ENCODE measurements at places on chromosomes 6 and 20.

DNA sequence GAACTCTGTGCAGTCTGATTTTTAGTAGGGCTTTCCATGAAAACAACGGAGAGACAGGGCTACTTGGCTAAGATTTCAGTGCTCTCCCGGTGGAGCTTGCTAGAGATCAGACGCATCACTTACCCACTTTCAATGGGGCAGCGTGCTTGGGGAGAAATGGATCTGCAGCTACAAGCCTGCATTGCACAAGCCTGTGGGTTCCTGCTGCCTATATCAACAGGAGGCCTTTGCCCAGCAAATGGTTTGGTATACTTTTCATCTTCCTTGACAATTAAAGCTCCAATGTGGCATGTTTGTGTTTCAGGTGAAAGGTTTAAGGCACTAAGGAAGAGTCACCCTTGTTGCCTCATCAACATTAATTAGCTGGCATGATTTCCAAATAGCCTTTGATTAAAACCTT lies 136.0 kb upstream of the FOXQ1 start:
- no peak for DNase-seq

DNA sequence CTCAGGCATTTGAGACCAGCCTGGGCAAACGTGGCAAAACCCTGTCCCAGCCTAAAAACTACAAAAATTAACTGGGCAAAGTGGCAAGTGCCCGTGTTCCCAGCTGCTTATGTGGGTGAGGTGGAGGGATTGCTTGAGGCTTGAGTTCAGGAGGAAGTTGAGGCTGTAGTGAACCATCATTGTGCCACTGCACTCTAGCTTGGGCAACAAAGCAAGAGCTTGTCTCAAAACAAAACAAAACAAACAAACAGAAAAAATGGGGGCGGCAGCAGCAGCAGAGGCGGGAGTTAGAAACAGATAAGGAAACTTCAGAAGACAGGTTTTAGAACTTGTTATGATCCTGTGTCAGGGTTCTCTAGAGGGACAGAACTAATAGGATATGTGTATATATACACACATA lies 49.0 kb downstream of the SCAF8 start:
- no peak for DNase-seq

DNA sequence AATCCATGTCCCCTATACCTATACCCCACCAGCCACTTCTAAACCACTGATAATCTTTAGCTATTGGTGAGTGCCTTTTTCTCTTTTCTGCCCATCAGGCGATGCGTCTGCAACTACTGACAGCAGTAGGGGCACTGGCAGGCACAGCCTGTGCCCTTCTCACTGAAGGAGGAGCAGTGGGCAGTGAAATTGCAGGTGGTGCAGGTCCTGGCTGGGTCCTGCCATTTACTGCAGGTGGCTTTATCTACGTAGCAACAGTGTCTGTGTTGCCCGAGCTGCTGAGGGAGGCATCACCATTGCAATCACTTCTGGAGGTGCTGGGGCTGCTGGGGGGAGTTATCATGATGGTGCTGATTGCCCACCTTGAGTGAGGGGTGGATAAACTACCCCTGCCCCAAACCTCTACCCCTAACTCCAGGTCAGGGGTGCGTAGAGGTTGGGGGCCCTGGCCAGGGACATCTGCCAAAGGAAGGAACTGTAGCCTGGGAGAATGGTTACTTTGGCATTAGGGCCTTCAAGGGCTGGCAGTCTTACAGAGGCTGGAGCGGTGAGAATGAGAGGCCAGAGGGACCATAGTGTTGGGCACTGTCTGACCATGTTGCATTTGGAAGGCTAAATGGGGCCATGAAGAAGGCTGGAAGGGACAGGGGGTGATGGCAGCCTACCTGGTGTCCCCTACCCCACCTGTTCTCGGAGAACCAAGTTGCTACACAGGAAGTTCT lies 851 bp upstream of the HSD17B8 start:
- DNase-seq, result no peak

DNA sequence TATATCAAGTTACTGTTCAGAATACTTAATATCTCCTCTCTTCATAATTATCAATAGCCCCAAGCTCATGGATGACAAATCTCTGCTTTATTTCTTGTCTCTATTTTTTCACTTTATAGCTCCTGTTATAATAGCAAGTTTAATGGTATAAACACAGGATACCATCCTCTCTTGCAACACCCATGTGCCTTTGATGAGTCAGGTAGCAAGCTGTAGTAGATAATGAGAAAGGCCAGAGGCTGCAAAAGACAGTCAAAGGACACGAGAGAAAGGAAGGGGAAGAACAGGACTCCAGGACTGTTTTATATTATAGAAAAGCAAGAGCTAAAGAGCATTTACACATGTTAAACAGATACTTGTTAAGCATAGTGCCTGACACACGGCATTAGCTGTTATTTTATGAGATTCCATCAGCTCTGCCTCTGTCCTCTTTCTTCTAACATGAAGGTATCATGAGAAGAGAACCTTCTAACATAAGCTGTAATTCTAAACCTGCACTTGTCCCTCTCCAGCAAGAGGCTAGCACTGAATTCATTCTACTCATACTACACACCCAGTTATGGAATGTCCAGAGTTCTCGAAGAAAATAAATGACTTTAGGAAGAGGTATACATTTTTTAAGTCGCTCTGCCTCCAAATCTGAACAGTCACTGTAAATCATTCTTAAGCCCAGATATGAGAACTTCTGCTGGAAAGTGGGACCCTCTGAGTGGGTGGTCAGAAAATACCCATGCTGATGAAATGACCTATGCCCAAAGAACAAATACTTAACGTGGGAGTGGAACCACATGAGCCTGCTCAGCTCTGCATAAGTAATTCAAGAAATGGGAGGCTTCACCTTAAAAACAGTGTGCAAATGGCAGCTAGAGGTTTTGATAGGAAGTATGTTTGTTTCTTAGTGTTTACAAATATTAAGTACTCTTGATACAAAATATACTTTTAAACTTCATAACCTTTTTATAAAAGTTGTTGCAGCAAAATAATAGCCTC lies 45.0 kb downstream of the NT5E start:
- DNase-seq, result no peak
